ENCODE measurements at places on chromosomes 16 and 17. TPM values are rescaled to one million over a fixed set of nuclear protein-coding genes. Genes with fewer than 3 reads are reported as not detected.

The TMEM204 gene
- total RNA-seq = 20.5 TPM

The OR2C1 gene
- not detected for total RNA-seq

DNA sequence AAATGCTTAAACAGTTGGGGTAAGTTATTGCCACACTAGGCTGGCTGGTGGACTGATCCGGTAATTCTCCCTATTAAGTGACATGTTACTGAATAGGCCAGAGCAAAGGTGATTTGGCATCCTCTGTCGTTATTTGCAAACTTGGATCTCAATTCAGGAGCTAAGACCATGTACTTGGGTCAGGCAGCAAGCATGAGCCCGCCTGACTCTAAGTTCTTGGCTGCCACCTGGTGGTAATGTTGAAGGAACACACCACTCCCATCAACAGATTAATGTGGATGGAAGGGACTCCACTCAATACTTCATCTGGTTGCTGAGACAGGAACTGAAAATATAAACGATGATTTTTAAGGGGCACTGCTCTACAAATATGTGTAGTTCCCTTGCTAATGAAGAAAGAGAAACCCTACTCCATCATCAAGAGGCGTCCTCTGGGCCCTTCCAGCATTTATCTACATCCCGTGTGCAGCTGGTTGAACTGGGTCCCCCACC, 70.8 kb downstream of the EMP2 start:
- H3K4me3 ChIP-seq = no peak overlapping the region
- no peaks in the 10 kb centered on the region for H3K27me3 ChIP-seq
- no peak overlapping the region for H3K27ac ChIP-seq
- no peak for DNase-seq
- no peaks in the 10 kb centered on the region for H3K36me3 ChIP-seq

The TEKT1 gene
- not detected for total RNA-seq

- no peak overlapping the region for H3K4me3 ChIP-seq
- peaks cover 4% of the 10 kb centered on the region for H3K4me1 ChIP-seq
- H3K27me3 ChIP-seq = no peaks in the 10 kb centered on the region
- H3K27ac ChIP-seq = no peak overlapping the region
Measured at GRCh38 chr16:48950184-48950583, 331.5 kb downstream of the CBLN1 start.

- H3K4me3 ChIP-seq = no peak overlapping the region
- H3K36me3 ChIP-seq = no peaks in the 10 kb centered on the region
- H3K4me1 ChIP-seq = no peaks in the 10 kb centered on the region
- H3K27ac ChIP-seq = no peak overlapping the region
- no peak for DNase-seq
Measured at GRCh38 chr17:10547351-10547750, 2.1 kb downstream of the MYH2 start.

The NPTX1 gene
- not detected for total RNA-seq

The TBC1D3I gene
- total RNA-seq = not detected

The LYRM9 gene
- total RNA-seq = 9.7 TPM

DNA sequence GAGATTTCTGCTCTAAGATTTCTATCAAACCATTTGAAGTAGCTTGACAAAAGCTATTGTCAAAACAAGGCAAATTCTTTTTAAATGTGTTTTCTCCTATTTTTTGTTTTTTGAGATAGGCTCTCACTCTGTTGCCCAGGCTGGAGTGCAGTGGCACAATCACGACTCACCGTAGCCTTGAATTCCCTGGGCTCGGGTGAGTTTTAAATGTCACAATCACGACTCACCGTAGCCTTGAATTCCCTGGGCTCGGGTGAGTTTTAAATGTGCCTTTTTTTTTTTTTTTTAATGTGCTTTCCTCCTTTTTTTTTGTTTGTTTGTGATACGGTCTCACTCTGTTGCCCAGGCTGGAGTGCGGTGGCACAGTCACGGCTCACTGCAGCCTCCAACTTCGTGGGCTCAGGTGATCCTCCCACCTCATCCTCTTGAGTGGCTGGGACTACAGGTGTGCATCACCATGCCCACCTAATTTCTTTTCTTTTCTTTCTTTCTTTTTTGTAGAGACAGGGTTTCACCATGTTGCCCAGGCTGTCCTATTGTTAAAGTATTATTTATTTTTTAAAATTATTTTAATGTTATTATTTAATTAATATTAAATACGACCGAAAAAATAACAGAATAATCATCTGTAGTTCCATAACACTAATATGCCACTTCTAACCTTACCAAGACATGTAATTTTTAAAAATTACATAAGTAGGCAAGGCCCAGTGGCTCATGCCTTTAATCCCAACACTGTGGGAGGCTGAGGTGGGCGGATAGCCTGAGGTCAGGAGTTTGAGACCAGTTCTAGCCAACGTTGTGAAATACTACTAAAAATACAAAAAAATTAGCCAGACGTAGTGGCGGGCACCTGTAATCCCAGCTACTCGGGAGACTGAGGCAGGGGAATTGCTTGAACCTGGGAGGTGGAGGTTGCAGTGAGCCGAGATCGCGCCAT, 69.7 kb upstream of the FA2H start:
- no peak for DNase-seq
- no peaks in the 10 kb centered on the region for H3K36me3 ChIP-seq
- no peaks in the 10 kb centered on the region for H3K4me1 ChIP-seq
- no peaks in the 10 kb centered on the region for H3K27me3 ChIP-seq
- no peak overlapping the region for H3K27ac ChIP-seq

The FBXO39 gene
- total RNA-seq = 0.20 TPM

The ACSM5 gene
- total RNA-seq = 0.74 TPM

DNA sequence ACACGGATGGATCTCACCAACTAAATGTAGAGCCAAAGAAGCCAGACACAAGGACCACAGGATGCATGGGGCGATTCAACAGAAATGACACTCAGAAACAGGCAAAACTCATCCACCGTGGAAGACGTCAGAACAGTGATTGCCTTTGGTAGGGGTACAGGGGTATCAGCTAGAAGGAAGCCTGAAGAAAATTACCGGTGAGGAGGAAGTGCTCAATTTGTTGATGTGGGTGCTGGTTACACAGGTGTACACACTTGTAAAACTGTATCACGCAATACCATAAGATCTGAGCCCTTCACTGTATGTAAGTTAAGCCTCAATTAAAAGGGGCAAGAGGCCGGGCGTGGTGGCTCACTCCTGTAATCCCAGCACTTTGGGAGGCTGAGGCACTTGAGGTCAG, 226.1 kb downstream of the C16orf78 start:
- H3K4me3 ChIP-seq = no peak overlapping the region
- H3K4me1 ChIP-seq = peaks cover 10% of the 10 kb centered on the region
- H3K36me3 ChIP-seq = no peaks in the 10 kb centered on the region
- DNase-seq = no peak
- no peak overlapping the region for H3K27ac ChIP-seq

DNA sequence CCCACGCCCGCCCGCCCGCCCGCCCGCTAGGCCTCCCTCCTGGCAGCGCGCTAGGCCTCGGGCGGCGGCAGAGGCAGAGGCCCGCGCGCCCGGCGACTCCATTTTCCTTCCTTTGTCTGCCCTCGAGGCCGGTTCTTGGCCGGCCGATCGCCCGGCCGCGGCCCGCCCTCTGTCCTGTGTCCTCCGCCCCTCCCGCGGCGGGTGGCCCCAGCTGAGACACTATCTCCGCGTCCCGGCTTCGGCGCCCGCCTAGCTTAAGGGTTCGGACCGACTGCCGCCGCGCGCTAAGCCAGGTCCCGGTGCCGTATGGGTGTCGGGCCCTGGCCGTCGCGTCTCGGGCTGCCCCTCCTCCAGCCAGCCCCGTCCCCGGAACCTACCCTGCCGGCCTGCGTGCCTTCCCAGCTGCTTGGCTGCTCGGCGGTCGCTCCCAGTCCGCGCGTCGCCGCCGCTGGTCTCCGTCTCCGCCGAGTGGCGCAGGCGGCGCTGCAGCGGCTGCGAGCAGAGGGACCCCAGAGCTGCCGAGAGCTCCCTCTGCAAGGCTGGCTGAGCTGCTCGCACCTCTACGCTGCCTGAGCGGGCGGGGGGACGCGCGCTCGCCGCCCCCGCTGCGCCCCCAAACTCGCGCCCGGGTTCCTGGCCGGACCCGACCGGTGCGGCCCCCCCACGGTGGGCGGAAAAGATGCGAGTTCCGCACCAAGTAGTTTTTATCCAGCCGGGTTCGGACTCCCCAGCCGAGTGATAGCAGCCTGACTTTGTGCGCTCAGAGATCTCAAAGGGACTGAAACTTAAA, 787 bp downstream of the CTCF start:
- no peaks in the 10 kb centered on the region for H3K27me3 ChIP-seq
- DNase-seq = peak; percentile 74
- peaks cover 34% of the 10 kb centered on the region for H3K4me1 ChIP-seq
- no peaks in the 10 kb centered on the region for H3K36me3 ChIP-seq
- peak overlapping the region; percentile 100 for H3K27ac ChIP-seq

The RCVRN gene
- 0.48 TPM for total RNA-seq

DNA sequence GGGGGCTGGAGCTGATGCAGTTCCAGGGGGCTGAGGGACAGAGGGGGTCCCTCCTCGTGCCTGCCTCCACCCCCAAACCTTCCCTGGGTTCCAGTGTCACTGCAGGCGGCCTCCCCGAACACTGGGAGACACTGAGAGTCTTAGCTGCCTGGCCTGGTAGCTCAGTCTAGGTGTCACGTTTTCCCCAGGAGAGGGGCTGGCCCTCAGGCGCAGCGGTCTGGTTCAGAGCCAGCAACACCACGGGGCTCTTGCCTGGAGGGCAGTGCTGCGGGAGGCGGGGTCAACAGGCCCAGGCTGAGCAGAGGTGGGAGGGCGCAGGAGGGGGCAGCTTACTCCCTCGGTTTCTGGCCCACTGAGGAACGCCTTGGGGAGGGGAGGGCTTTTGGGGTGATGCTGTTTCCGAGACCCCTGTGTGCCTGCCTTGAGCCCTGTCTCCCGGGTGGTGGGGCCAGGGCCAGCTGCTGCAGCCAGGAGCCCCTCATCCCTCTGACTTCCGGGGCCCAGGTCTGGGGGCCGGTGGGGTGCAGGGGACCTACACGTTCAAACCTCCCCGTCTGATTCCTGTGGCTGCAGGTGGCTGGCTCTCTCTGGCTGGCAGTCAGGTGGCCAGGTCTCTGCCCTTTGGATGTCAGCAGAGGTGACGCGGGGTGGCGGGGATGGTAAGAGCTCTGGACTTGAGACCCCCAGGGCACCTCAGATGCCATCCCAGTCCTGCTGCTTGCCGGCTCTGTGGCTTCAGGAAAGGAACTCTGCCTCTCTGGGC, 89.3 kb upstream of the GSE1 start:
- H3K4me1 ChIP-seq = peaks cover 22% of the 10 kb centered on the region
- peak; percentile 62 for DNase-seq
- H3K36me3 ChIP-seq = no peaks in the 10 kb centered on the region
- no peaks in the 10 kb centered on the region for H3K27me3 ChIP-seq
- H3K4me3 ChIP-seq = peak overlapping the region; percentile 7
- no peak overlapping the region for H3K27ac ChIP-seq

The TSPOAP1 gene
- 23.1 TPM for total RNA-seq

The MPDU1 gene
- 90.1 TPM for total RNA-seq

GRCh38 chr17:82630212-82630611, 18.0 kb downstream of the WDR45B start:
- no peak overlapping the region for H3K4me3 ChIP-seq
- peaks cover 61% of the 10 kb centered on the region for H3K36me3 ChIP-seq
- DNase-seq = no peak
- no peak overlapping the region for H3K27ac ChIP-seq
- H3K4me1 ChIP-seq = no peaks in the 10 kb centered on the region

DNA sequence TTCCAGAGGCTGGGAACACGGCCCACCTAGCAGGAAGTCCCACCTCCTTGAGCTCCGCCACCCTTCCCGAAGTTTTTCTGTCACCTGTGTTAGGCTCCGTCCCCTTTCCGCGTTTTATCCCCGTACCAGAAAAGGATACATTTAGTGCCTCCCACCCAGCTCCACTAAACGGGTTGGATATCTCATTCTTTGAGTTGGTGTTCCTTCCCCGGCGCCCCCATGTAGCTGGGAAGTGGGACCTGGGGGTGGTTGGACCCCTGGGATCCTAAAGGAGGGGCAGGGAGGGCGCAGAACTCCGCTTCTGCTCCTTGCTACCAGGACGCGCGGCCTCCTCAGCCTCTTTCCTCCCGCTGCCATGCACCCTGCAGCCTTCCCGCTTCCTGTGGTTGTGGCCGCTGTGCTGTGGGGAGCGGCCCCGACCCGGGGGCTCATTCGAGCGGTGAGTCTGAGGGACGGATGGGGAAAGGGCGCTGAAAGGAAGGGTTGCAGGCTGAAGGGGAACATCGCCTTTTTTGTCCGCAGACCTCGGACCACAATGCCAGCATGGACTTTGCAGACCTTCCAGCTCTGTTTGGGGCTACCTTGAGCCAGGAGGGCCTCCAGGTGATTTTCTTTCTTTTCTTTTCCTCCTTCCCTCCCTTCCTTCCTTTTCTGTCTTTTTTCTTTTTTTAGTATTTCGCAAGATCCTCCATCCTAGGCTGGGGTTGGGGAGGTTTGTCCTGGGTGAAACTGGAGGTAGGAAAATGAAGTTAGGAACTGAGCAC, 669 bp downstream of the RNF167 start:
- H3K4me3 ChIP-seq = peak overlapping the region; percentile 98
- peaks cover 71% of the 10 kb centered on the region for H3K36me3 ChIP-seq
- peaks cover 32% of the 10 kb centered on the region for H3K4me1 ChIP-seq

DNA sequence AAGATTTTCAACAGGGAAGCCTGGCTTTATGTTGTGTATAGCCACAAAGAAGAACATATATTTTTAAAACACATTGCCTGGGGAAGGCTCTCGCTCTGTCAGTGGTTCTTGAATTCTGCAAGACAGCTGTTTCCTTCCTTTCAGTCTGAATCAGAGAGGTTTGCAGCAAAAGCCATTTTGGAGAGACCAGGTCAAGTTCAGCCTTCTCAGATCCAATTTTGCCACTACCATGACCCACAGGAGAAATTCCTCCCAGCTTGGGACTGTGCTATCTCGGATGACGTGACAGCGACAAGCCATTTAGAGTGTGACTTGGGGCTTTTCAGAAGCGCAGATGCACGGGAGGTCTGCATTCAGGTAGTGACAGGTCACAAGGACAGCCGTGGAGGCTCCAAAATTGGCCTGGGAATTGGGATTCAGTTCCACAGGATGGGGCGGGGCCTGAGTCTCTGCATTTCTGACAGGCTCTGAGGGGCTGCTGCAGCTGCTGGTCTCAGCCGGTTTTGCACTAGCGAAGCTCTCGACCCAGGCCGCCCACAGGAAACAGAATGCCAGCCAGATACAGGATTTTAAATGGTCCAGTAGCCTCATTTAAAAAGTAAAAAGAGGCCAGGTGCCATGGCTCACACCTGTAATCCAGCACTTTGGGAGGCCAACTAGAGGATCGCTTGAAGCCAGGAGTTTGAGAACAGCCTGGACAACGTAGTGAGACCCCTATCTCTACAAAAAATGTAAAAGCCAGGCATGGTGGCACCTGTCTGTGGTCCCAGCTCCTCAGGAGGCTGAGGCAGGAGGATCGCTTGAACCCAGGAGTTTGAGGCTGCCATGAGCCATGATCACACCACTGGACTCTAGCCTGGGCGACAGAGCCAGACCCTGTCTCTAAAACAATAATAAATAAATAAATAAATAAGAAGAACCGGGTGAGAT, 196.6 kb upstream of the CIBAR2 start:
- H3K4me1 ChIP-seq = peaks cover 74% of the 10 kb centered on the region
- no peaks in the 10 kb centered on the region for H3K27me3 ChIP-seq
- H3K27ac ChIP-seq = no peak overlapping the region
- DNase-seq = no peak
- no peaks in the 10 kb centered on the region for H3K36me3 ChIP-seq
- no peak overlapping the region for H3K4me3 ChIP-seq
